ENCODE measurements at places on chromosomes 1 and 21.
A peak's percentile ranks its signal among the peaks of the same experiment; 100 is the strongest.

DNA sequence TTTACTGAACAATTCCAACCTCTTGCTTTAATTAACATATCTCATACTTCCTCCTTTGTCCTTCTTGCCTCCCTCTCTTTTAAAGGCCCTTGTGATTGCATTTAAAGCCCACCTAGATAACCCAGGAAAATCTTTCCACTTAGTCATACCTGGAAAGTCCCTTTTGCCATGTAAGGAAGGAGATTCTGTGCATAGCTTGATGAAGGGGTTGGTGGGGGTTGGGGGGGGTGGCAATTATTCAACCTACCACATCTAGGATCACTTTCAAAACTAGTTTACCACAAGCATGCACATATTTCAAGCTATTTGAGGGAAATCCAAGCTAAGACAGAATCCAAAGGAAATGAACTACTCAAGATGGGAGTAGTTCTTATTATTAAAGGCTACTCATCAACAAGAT, 249.1 kb upstream of the PTBP2 start:
- no peak for DNase-seq

DNA sequence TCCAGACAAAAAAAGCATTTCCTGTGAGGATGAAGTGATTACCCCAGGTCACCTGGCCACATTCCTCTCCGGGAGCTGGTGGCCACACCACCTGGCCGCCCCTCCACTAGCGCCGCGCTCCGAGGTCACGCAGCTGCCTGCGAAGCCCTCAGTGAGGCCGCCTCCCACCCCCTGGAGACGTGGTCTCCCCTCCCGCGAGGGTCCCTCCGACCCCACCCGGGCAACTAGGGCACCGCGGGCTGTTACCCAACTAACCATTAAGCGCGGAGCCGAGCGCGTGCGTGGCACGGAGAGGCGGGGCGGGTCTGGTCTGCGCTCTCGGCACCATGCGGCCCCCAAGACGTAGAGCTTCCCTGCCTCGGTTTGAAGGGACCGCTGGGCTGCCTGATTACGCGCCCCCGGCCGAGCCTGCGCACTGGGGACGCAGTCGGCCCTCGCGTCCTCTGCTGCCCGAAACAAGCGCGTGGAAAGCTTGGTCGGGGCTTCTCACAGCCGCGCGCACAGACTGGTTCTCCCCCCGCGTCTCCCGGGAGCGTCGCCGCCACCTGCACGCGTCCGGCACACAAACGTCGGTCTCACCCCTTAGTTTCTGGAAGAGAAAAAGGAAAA, 106.5 kb downstream of the SLC16A1 start:
- DNase-seq: peak; percentile 76

DNA sequence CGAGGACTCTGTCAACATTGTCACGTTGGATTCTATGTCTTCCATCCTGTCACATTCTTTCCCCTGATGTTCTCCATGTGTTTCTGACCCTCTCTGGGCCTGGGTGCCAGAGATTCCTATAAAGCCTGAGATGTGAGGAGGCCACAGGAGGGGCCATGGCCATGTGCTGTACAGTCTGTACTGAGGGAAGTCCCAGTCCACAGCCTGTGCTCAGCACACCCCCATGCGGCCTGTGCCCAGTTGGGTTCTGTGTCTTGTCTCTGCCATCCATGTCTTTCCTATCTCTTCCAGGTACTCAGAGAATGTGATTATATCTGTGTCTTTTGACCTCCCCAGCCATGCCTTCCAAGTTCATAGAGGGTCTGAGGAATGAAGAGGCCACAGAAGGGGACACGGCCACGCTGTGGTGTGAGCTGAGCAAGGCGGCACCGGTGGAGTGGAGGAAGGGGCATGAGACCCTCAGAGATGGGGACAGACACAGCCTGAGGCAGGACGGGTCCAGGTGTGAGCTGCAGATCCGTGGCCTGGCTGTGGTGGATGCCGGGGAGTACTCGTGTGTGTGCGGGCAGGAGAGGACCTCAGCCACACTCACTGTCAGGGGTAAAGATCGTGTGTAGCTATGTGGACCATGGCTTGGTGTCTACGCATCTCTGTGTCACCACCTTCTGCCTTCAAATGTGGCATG, 86.1 kb downstream of the OBSCN start:
- DNase-seq: no peak

DNA sequence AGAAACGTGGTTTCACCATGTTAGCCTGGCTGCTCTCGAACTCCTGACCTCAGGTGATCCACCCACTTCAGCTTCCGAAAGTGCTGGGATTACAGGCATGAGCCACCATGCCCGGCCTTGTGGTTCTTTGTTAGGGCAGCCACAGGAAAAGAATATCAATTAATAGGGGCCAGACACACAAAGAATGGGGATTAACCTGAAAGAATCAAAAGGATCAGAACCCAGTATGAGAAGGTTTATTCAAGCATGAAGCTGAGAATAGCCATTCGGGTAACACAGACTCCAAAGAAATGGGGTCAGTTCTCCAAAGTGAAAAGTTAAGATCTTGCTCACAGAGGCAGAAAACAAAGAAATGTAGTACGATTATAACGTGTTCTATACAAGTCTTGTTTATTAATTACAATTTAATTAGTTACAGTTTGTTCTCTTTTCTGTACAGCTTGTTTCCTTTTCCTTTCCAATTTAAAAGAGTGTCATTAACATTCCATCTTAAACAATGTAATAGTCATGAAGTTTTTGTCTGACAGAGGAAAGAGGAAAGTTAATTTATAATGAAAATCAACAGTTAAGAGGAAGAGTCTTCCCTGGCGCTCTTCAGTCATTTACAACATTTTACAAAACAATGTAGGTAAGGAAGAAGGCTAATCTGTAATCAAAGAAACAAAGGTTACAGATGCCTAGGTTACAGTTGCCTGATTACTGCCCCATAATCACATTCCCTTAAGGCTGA, 51.3 kb upstream of the SLC45A1 start:
- DNase-seq: no peak

- peak; percentile 14 for DNase-seq
Observed at GRCh38 chr21:32861866-32862265, 90.3 kb upstream of the PAXBP1 start.

DNA sequence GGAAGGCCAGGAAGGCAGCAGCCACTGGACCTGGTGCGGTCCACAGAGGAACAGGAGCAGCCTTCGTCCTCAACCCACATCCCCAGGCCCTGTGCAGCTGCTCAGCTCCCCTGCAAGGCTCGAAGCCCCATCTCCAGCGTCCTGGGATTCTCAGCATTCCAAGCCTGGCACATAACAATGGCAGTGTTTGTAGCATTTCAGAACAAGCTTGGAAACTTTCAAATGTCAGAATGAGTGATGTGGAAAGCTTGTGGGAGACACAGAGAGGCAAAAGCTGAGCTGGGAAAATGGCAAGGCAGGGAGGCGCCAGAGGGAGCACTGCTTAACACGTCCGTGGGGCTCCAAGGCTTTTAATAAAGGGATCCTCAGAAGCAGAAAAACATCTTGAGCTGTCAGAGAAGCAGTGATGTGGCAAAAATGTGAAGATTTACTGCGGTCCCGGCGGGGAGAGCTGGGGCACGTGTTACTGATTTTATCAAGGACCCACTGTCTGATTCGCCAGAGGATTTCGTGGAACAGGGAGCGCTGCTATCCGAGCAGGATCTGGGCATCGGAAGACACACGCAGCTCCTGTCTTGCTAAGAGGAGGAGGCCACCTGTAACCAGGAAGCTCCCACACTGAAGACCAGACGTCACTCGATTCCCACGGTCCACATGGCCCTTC, 38.1 kb downstream of the TOMM20 start:
- peak; percentile 95 for DNase-seq

- peak; percentile 4 for DNase-seq
Observed at GRCh38 chr1:172895050-172895460, 155.7 kb downstream of the TNFSF18 start.

GRCh38 chr1:17744666-17745478, 10.3 kb upstream of the ACTL8 start:
- no peak for DNase-seq

DNA sequence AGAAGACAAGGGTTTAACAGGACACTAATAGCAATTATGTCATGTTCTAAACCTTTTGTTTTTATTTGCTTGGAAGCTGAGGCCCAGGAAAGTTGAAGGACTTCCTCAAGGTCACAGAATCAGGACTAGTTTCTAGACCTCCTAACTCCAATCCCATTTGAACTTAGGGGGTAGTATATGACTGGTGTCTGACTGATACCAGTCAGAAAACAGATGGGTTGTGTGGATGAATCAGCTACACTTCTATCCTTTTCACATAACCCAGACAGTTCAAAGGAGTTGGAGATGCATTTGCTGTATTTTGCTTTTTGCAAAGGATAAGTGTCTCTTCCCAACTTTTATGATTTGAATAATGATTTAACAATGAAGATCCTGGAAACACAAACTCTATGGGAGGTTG, 322.5 kb downstream of the HLX start:
- DNase-seq: no peak

- DNase-seq: no peak
Observed at GRCh38 chr1:206716870-206717673, 32.4 kb downstream of the MAPKAPK2 start.

DNA sequence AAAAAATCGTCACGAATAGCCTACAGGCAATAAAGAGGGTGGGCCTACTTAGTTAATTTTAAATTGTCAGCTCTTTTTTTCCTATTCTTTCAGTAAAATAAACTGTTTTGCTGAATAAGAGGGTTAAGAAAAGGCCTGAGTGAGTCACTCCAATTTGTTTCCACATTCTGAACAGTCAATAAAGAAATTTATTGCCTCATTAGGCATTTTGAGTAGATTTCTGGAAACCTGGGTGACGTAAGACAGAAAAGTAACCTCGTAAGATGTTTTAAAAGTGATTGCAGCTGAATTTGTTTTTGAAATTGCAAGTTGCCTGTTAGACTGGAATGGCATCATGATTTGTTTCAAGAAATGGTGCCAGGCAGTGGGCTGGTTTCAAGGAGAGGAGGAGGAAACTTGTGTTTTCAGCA, 439.3 kb downstream of the USP25 start:
- no peak for DNase-seq

DNA sequence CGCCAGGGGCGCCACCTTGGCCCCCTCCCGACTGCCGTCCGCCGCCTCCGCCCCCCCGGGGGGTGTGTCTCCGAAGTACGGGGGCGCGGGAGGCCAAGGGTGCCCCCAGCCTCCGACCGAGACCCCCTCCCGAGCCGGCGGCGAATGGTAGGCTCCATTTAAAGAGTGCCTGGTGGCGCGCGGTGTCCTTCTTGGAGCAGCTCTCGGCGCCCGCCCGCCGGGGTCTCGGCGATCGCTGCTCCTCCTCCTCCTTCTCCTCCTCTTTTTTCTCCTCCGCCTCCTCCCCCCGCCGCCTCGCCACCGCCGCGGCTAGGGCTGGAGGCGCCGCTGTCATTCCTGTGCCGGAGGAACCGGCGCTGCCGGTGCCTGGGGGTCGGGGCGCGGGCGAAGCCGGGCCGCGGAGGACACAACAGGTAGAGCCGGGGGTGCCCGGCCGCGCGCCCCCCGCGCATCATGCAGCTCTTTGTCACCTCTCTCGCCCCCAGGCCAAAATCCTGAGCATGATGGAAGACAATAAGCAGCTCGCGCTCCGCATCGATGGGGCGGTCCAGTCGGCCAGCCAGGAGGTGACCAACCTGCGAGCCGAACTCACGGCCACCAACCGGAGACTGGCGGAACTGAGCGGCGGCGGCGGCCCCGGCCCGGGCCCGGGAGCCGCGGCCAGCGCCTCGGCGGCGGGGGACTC, at the start of gene KAZN:
Gene KAZN, plus strand, starts transcription at position 188 of the 685 bp plus-strand sequence.
- DNase-seq: peak; percentile 44

DNA sequence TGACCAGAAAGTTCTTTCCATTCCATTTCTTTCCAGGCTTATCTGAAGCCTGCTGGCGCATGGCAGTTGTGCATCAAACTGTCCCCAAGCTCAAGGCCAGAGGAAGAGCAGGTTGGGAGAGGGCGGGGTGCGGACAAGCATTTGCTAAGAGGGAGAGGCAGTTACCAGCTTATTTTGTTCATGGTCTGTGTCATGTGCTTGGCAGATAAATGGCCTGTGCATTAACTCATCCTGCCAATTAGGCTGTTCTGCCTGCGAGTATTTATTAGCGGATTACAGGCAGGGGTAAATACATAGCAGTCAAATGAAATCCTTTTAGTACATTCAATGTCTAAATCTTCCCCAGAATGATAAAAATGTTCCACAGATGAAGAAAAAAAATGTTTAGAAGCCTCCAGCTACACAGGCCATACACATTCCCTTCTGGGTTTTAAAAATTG, 48.9 kb upstream of the B3GALNT2 start:
- no peak for DNase-seq

- no peak for DNase-seq
Observed at GRCh38 chr1:225430301-225430700, 2.5 kb upstream of the LBR start.

- DNase-seq: peak; percentile 21
Observed at GRCh38 chr1:227886993-227887696, 60.6 kb downstream of the WNT9A start.

GRCh38 chr1:203450001-203450400, 25.6 kb upstream of the PRELP start:
- DNase-seq: no peak

DNA sequence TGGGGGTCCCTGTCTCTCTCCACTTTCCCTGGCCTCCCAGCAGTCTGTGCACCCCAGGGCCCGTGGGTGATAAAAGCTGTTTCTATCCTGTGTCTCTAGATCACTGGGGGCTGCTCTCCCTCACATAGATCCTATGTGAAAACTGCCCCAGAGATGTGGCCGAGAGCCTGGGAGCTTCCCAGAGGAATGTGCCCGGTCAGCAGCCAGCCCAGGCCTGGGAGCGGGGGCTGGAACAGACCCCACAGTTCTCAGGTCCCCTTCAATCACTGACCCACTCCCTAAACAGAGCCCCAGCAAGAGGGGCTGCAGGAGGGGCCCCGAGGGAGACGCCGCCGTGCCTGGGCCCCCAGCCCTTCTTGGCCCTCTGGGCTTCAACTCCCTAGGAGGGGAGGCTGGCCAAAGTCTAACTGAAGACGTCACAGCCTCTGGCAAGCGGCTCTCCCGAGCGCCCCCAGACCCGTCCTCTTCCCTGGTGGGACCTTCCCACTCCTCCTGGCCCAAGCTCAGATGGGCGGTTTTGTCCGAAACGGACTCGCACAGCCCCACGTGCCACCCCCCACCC, 403 bp downstream of the MXRA8 start:
- no peak for DNase-seq

- no peak for DNase-seq
Observed at GRCh38 chr1:52364235-52364839, 1.7 kb downstream of the CC2D1B start.

DNA sequence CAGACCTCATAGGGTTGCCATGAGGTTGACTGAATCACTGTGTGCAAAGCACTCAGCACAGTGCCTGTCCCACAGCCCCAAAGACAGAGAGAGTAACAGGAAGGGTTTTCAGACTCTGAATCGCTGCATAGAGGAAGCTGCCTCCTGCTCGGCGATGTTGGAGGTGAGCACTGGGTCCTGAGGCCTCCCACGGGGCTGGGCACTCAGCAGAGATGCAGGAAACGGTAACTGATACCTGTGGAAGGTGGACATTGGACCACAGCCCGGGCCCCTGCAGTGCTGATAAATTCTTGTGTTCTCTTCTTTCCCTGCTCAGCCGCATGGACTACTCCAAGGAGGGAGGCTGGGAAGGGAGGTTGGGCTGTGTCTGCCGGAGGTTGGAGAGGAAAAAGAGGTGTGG, 389.7 kb downstream of the PTPRU start:
- DNase-seq: no peak

GRCh38 chr1:183686229-183686628, 33.1 kb upstream of the APOBEC4 start:
- DNase-seq: no peak

- no peak for DNase-seq
Observed at GRCh38 chr1:245380790-245381535, 226.2 kb downstream of the KIF26B start.

- no peak for DNase-seq
Observed at GRCh38 chr1:191255354-191256054, 777.8 kb upstream of the BRINP3 start.

GRCh38 chr21:45818904-45819285, 162.7 kb upstream of the COL6A1 start:
- no peak for DNase-seq
